Endodermal cell (in vitro differentiated cells): ENCODE measurements at places on chromosomes 13 and 19. TPM values are rescaled to one million over a fixed set of nuclear protein-coding genes. Genes with fewer than 3 reads are reported as not detected.

MARK4 gene
- 90.6 to 108 TPM (median 103 TPM) in 3 replicates for total RNA-seq

GRCh38 chr19:18478545-18479311 lies 40.8 kb upstream of the ISYNA1 start:
- no peaks in the 10 kb centered on the region for H3K27me3 ChIP-seq
- H3K4me1 ChIP-seq, result no peaks in the 10 kb centered on the region
- no peak overlapping the region for H3K27ac ChIP-seq
- no peak overlapping the region for H3K4me3 ChIP-seq
- no peaks in the 10 kb centered on the region for H3K36me3 ChIP-seq

RDH8 gene
- not detected in 2 replicates for total RNA-seq

TMEM161A gene
- total RNA-seq, result 66.6 to 86.8 TPM (median 67.7 TPM) in 3 replicates

GRCh38 chr19:47158367-47158791 lies 27.7 kb downstream of the SAE1 start:
- peaks cover 87% of the 10 kb centered on the region for H3K36me3 ChIP-seq
- no peak for DNase-seq
- no peaks in the 10 kb centered on the region for H3K27me3 ChIP-seq
- H3K4me1 ChIP-seq, result peaks cover 17% of the 10 kb centered on the region
- no peak overlapping the region for H3K4me3 ChIP-seq

FCAR gene
- total RNA-seq, result not detected in 2 replicates

CGB5 gene
- 0.44 and 0.70 TPM in 2 replicates for total RNA-seq

GZMM gene
- not detected in 2 replicates for total RNA-seq

DNA sequence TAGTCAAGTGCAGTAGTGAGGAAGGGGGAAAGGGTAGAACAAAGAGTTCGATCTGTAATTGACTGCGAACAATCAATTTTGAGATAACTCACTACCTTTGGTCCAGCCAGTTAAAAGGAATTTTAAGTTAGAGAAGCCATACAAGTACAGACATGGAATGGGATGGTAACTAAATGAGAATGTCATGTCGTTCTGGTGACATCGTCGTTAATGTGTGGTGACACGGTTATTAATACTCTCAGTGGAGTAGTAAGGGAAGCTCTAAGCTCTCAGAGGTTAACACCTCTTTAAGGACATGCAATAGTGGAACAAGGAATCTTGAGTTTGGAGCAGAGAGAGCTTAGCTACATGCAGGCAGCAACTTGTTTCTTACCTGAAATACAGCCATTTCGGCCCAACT lies 154.9 kb upstream of the KLF12 start:
- no peaks in the 10 kb centered on the region for H3K36me3 ChIP-seq
- H3K27ac ChIP-seq, result no peak overlapping the region
- H3K4me1 ChIP-seq, result no peaks in the 10 kb centered on the region
- no peak for DNase-seq

FFAR2 gene
- not detected in 3 replicates for total RNA-seq

DNA sequence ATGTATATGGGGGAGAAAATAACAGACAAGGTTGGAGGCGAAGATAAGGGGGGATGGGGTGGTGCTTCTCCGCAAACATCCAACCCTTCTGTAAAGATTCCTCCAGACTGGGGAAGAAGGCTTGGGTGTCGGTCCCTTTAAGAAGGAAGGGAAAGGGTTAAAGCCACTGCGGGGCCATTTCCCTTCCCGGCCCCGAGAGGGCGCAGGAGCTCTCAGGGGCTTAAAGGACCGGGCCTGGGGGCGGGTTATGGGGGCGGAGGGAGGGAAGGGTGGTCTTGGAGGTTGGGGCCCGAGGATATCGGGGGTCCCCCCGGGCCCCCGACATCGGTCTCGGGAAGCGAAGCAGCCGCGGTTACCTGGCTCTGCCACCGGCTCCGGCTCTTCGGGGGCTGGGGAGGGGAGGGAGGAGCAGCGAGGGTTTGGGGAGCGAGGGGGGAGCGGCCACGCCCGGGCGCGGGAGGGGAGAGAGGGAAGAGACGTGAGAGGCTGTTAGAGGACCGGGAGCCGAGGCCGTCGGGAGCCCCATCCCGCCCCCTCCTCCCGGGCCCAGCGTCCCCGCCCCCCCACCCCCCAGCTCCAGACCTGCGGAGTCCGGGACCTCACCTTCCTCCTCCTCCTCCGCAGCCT lies 2.8 kb downstream of the TNNT1 start:
- H3K27me3 ChIP-seq, result no peaks in the 10 kb centered on the region
- H3K27ac ChIP-seq, result no peak overlapping the region
- peak; percentile 84 for DNase-seq
- no peaks in the 10 kb centered on the region for H3K4me1 ChIP-seq
- H3K4me3 ChIP-seq, result peak overlapping the region; percentile 53

PTGIR gene
- not detected in 2 replicates for total RNA-seq

DNA sequence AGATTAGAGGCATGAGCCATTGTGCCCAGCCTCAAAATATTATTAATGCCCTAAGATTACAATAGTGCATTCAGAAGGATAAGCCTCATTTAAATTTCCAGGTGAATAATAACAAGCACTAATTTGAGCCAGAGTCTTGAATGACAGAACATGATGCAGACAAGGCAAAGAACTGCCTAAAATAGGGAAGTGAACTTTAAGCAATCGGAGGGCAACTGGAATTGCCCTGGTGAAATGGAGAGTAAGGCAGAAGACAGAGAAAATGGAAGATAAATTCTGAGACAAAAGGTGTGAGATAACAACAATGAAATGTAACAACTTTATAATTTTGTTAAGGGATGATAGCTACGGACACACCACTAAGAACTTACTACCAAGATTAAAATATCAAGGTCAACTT lies 199.9 kb downstream of the DIAPH3 start:
- DNase-seq, result no peak
- no peaks in the 10 kb centered on the region for H3K27me3 ChIP-seq
- peaks cover 69% of the 10 kb centered on the region for H3K36me3 ChIP-seq
- no peak overlapping the region for H3K27ac ChIP-seq

- no peaks in the 10 kb centered on the region for H3K36me3 ChIP-seq
- no peaks in the 10 kb centered on the region for H3K27me3 ChIP-seq
- no peak overlapping the region for H3K27ac ChIP-seq
- H3K4me1 ChIP-seq, result no peaks in the 10 kb centered on the region
- H3K4me3 ChIP-seq, result no peak overlapping the region
- no peak for DNase-seq
Observed at GRCh38 chr13:48593536-48593935, 60.2 kb upstream of the CYSLTR2 start.

CCDC124 gene
- total RNA-seq, result 128 and 129 TPM in 2 replicates

GRCh38 chr19:51777570-51778462 lies 16.8 kb downstream of the FPR2 start:
- peak; percentile 81 for DNase-seq
- no peaks in the 10 kb centered on the region for H3K36me3 ChIP-seq
- no peak overlapping the region for H3K27ac ChIP-seq
- H3K27me3 ChIP-seq, result peaks cover 28% of the 10 kb centered on the region
- no peaks in the 10 kb centered on the region for H3K4me1 ChIP-seq
